ENCODE measurements at places on chromosomes 2 and 18.

DNA sequence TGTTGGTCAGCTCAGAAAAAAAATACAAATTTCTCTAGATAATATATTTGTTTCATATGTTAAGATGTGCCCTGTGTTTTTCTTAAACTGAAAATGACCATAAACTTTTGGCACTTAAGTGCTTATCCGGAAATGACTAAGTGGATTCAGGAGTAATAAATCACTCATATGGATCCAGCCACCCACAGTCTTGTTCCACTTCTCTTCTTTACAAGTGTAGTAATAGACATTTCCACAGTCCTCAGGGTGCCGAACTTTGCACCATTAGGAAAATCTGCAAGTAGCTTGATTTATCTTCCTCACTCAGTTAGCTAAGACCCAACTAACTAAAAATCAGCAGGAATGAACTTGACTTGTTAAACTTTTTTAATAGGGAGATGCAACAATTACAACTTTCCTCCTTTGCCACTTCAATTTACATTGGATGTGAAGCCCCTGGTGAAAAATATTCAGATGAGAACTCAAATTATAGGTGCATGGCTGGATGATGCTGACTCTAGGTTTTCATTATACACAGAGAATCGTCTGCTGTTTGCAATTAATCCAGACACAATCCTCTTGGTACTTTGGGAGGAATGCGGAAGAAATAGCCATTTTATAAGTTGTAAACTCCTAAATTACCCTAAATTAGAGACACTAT, 322.5 kb downstream of the ARHGAP15 start:
- no peak for DNase-seq

GRCh38 chr18:63143330-63143771, 176.2 kb downstream of the BCL2 start:
- no peak for DNase-seq

- no peak for DNase-seq
Measured at GRCh38 chr18:63192885-63193349, 126.7 kb downstream of the BCL2 start.

DNA sequence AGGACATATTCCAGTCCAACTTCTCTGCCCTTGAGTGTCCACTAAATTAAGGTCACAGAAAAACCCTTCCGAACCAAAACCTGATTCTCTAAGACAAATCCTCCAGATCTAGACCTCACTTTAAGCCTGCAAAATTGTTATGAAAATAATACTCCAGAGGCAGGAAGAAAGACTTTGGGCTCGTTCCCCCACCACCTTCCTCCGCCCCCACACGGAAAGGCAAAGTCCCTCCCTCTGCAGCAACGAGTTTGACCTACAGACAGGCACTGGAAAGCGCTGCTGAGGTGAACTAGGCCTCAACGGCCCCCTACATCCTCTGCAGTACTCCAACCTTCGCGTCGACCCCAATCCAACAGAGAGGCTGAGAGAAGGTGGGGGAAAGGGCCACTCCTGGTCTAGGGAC, 808 bp downstream of the ATP5MC3 start:
- peak; percentile 63 for DNase-seq

GRCh38 chr18:78293940-78294541, 685.6 kb upstream of the SALL3 start:
- no peak for DNase-seq

GRCh38 chr18:73461038-73461779, 593.4 kb upstream of the NETO1 start:
- no peak for DNase-seq

- DNase-seq, result no peak
Measured at GRCh38 chr2:150729495-150729955, 242.1 kb upstream of the RND3 start.

- DNase-seq, result no peak
Measured at GRCh38 chr2:76429374-76429773, 718.7 kb upstream of the GCFC2 start.

DNA sequence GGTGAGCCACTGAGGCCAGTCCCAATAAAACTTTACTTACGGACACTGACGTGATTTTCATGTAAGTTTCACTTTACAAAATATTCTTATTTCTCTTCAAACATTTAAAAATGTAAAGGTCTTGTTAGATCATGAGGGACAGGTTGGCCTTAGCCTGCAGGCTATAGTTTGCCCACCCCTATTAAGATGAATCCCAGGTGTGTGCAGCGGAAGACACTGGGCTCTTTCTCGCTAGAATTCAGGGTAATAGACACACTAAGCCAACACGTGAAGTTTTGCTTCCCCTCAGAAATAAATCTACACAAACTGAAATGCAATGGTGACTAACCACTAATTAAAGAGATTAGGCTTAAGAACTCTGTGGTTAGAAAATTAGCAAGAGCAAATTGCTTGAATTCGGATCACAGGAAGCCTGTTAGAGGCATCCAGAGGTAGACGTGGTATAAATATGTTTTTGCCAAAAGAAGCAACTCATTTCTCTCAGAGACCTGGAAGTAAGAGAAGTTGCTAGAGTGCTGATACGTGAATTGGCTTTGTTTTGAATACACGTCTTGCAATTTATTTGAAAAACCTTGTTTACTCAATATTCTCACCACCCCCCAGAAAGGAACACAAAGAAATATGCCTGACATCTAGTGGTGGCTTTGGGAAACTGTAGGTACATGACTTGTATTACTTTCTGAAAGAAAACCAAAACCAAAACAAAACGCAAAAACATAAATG, 151.6 kb downstream of the DTNB start:
- DNase-seq, result no peak

GRCh38 chr2:70719231-70719630, 48.8 kb downstream of the ADD2 start:
- no peak for DNase-seq

GRCh38 chr2:27313882-27314645, 5.8 kb upstream of the UCN start:
- DNase-seq, result no peak

DNA sequence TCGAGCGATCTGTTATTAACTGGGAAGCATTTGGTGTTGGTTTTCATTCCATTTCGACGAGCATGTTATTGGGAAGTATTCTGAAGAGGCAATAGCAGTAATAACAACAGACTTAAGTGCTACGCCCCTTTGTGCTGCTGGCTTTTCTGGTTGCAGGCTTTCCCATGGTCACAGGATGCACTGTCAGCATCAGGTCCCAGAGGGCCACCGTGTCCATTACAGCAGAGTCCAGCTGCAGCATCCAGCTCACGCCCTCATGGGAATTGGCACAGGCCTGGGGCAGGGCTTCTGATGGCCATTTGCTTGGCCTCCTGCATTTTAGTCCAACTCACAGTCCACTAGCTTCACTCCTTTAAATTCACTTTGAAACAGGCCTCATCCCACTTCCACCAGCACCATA, 44.4 kb downstream of the BCL2L11 start:
- no peak for DNase-seq

DNA sequence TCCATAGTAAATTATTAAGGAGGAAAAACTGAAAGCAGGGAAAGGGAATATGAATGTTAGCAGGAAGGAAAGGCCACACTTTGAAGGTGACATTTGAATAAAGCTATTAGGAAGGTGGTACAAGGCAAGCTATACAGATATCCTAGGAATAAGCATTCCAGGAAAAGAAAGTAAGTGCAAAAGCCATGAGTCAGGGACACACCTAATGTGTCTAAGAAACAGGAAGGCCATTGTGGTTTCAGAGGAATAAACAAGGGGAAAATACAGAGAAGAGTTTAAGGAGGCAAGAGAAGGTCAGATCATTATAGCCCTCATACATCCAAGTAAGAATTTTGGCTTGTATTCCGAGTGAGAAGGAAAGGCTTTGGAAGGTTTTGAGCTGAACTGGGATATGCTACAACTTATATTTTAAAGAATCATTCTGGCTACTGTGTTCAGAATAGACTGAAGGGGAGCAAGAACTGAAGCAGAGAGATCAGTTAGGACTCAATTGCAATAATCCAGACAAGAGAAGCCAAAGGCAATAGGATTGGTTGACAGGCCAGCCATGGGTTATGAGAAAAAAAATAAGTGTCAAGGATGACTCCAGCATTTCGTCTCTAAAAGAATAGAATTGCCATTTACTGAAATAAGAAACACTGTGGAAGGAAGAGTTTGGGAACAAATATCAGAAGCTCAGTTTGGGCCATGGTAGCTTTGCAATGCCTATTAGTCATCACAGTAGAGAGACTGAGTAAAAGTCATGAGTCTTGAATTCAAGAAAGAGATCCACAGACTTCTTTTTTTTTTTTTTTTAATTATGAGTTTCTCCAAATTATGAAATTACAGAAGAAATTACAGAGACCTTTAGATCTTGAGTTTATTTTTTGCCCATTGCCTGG, 11.3 kb downstream of the RAD51AP2 start:
- DNase-seq, result no peak

GRCh38 chr2:236841389-236841788, 244.3 kb upstream of the COPS8 start:
- no peak for DNase-seq

GRCh38 chr18:28485918-28486317, 309.0 kb upstream of the CDH2 start:
- no peak for DNase-seq

DNA sequence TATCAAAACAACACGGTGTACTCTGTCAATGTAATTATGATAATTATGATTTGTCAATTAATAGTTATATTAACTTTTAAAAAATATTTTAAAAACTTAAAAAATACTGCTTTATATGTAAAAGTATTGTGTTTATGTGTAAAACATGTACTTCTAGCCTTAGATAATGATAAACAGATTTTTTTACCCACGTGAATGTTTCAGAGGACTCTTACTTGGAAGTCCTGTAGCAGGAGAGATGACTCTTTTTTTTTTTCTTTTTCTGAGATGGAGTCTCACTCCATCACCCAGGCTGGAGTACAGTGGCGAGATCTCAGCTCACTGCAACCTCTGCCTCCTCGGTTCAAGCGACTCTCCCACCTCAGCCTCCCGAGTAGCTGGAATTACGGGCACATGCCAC, 6.2 kb upstream of the MTCL1 start:
- DNase-seq, result no peak

DNA sequence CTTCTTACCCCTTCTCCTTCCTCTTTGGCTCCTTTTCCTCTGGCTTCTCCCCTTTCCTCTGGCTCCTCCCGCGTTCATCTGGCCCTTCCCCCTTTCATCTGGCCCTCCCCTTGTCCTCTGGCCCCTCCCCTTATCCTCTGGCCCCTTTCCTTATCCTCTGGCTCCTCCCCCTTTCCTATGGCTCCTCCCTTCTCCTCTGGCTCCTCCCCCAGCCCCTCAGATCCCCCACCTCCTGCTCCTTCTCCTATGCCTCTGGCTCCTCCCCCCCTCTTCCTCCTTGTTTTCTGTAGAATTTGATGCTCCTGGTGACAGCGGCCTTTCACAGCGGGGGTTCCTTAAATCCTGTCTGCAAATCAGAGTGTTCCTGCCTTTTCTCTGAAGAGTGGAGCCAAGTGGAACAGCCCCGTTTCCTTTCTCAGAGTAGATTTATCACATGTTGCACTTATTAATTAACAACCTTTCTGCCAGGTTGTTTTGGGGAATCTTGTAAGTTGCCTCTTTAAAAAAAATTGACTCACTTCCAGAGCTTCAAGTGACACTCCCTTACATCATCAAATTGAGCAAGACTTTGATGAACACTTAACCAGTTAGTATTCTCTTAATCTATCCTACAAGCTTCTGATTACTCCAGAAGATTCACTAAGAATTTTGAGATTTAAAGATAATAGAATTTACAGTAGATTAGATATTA, 27.9 kb downstream of the FABP1 start:
- DNase-seq, result no peak

- DNase-seq, result no peak
Measured at GRCh38 chr2:25829828-25830227, 48.5 kb downstream of the ASXL2 start.

DNA sequence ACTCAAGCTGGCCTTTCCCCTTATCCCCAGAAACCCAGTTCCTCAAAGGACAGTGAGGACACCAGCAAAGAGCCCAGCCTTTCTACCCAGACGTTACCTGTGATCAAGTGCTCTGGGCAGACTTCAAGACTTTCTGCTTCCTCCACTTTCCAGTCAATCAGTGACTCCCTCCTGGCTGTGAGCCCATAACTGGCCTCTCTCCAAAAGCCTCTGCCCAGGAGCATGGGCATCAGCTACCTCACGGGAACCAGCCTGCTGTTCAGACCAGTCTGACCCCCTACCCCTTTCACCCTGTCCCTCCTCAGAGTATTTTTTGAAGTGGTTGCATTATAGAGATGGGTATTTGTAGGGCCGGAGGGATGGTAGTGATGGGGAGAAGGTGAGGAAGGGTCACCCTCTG, 27.7 kb upstream of the CYP27A1 start:
- DNase-seq, result no peak

DNA sequence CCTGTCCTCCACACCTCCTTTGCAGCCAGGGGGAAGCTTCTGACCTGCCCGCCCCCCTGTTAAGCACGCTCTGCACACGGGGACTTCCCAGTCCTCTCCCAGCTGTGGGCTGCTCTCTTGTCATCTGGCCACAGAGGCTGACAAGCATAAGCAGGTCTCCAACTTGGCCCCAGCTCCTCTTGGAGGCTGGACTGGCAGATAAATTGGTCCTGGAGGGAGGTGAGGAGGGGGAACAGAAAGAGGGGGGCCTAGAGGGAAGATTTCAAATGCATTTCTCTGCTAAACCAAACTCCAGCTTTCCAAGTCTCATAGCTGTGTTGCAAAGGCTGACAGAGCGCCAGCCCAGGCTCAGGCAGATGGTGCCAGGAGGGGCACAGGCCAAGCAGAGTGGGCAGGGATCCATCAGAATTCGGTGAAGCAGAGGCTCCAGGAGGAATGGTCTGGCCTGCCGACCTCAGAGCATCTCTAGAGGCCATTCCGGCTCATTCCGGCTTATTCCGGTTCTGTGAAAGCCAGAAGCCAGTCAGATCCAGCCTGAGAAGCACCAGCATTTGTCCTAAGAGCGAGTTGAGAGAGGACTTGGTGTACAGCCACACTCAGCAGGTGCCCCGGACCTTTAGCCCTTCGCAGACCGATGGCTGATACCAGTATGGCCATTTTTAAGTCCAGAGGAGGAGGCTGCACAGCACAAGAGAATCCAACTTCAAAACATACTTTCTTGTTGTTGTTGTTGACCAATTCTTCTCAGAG, 508.9 kb upstream of the MYT1L start:
- no peak for DNase-seq

GRCh38 chr18:55731594-55732042, 143.6 kb upstream of the TCF4 start:
- DNase-seq, result no peak

DNA sequence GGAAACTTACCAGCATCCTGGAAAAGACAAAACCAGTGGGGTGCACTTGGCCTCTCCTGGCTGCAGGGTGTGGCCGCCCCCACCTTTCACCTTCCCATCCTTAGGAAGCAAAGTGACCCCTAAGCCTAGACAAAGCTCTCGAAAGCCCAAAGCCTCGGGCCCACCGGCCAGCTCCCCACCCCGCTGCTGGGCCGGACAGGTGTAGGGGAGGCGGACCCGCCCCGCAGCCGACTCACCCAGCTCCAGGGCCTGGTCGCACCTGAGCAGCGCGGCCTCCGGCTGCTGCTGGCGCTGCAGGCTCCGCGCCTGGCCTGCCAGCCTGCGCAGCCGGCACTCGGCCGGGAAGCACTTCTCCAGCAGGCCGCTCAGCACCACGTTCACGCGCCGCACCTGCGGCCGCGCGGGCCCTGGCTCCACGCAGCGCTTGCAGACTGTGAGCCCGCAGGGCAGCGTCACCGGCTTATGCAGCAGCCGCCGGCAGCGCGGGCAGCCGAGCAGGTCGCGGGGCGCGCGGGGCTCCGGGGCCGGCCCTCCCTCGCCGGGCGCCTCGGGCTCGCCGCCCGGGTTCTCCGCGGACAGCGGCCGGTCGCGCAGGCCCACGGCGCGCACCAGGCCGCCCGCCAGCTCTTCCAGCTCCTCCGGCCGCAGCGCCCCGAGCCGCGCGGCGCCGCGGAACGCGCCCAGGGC, 979 bp downstream of the LONRF2 start:
- peak; percentile 12 for DNase-seq

Data from stimulated activated CD4-positive, alpha-beta T cell treated with anti-CD3 and anti-CD28 coated beads, TNF-alpha, amount 100 ng/mL, for 24 hours (primary cell).